ENCODE measurements at places on chromosomes 1 and 21.
A peak's percentile ranks its signal among the peaks of the same experiment; 100 is the strongest.

DNA sequence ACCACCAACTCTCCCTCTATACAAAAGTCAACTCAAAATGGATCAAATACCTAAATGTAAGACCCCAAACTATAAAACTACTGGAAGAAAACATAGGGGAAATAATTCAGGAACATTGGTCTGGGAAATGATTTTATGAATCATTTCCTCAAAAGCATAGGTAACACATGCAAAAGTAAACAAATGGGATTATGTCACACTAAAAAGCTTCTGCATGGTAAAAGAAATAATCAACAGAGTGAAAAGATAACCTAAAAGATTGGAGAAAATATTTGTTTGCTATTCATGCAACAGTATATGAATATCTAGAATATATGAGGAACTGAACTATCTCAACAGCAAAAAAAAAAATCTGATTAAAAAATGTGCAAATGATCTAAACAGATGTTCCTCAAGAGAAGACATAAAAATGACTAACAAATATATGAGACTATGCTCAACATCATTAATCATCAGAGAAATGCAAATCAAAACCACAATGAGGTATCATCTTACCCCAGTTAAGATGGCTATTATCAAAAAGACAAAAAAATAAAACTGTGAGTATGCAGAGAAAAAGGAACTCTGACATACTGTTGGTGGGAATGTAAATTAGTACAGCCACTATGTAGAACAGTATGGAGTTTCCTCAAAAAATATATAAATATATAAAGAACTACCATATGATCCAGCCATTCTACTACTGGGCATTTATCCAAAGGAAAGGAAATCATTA is 47.8 kb downstream of the VCAM1 start:
- no peak overlapping the region for H3K27ac ChIP-seq
- no peaks in the 10 kb centered on the region for H3K4me1 ChIP-seq
- DNase-seq, result no peak

- no peaks in the 10 kb centered on the region for H3K4me1 ChIP-seq
- H3K27ac ChIP-seq, result no peak overlapping the region
- H3K4me3 ChIP-seq, result no peak overlapping the region
- no peaks in the 10 kb centered on the region for H3K27me3 ChIP-seq
These were observed 119.0 kb downstream of the PDE4B start for GRCh38 chr1:65911679-65912078.

DNA sequence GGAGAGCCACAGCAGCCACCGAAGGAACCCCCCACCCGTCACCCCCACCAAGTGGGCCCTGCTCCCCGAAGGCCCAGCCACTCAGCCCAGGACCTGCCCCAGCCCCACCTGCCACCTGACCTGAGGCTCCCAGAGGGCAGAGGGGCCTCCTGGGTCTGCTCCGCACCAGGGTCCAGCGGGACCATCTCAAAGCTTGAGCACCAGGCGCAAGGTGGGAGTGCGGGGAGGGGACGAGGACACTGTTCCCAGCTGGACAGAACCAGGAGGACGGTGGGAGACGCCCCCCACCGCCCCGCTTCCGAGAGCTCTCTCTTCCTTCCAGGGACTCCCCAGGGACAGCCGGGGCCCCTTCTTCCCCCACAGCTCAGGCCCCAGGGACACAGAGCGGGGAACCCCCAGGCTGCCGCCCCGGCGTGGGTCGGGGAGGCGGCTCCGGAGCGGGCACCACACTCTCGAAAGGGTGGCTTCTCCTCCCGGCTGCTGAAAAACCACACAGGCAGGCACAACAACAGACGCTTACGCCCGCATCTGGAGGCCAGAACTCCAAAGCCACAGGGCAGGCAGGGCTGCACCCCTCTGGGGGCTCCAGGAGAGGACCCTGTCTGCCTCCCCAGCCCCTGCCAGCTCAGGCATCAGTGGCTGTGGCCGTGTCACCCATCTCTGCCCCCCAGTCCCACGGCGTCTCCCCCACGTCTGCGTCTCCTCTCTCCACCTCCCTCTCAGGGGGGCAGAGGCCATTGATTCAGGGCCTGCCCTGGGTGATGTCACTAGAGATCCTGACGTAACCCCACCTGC is 1.9 kb upstream of the TTLL10 start:
- H3K36me3 ChIP-seq, result no peaks in the 10 kb centered on the region
- DNase-seq, result no peak
- H3K27me3 ChIP-seq, result peaks cover 93% of the 10 kb centered on the region
- no peak overlapping the region for H3K4me3 ChIP-seq
- no peak overlapping the region for H3K27ac ChIP-seq

GRCh38 chr1:29392486-29393450 is 156.4 kb downstream of the PTPRU start:
- no peaks in the 10 kb centered on the region for H3K4me1 ChIP-seq
- DNase-seq, result no peak
- no peak overlapping the region for H3K4me3 ChIP-seq
- no peaks in the 10 kb centered on the region for H3K36me3 ChIP-seq

DNA sequence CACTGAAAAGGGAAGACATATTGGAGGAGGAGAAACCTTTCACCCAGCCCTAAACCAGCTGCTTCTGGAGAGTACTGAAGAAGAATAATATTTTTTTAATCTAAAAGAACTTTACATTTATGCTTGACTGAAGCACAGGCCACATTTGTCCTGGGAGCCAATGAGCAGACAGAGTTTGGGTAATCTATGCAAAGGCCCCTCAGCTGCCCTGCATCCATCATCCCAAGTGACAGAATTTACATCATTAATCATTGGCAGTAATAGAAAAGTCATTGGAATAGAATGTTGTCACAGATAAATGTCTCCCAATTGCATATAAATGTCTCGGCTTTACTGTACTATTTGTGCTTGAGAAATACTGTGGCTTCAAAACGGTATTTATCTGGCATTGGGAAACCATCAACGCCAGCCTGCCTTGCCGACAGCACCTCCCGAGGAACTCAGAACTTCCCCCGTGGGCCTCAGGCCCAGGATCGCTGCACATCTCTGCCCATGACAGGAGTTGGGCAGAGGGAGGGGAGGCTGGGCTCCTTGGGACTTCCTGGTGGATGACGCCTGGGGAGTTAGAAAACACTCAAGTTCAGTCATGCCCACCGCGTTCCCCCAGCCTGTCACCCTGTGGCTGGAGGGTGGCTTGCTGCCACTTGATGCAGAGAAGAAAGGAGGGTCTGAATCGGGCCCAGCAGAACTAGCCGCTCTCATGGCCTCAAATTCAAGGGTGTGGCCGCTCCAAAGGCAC is 133.1 kb downstream of the CAMTA1 start:
- H3K4me3 ChIP-seq, result peak overlapping the region; percentile 17
- no peaks in the 10 kb centered on the region for H3K36me3 ChIP-seq
- peaks cover 65% of the 10 kb centered on the region for H3K4me1 ChIP-seq

DNA sequence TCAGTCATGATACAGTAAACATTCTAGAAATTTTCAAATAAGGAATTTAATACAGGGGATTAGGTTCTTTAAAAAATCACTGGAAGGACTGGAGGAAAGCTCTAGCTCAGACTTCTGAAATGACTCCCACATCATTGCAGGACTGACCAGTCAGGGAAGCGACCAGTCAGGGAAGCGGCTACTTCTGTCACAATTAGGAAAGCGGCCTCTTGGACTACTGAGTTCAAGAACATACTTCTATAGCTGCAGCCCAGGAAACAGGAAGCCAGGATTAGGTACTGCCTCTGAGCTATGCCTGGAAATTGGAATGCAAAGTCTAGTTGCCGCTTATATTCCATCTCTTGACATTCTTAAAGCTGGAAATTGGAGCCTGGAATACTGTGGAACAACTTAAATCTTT is 45.5 kb downstream of the USP25 start:
- DNase-seq, result no peak
- no peaks in the 10 kb centered on the region for H3K36me3 ChIP-seq
- no peaks in the 10 kb centered on the region for H3K4me1 ChIP-seq
- H3K27me3 ChIP-seq, result no peaks in the 10 kb centered on the region
- no peak overlapping the region for H3K27ac ChIP-seq

DNA sequence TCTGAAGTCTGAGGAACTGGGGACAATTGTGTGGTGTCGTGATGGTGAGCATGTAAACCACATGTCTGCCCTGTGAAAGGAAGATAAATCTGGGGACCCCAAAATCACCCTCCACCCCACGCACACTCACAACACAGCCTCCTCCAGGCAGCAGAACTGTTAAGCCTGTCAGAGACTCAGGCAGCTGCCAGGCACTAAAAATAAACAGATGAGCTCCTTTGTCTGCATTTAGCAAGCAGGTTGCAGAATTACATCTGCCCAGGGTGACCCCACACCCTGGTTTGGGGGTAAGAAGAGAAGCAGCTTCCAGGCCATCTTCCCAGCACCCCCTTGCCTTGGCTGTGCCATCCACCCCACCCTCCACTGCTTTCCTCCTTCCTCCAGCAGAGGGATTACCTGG is 119.1 kb upstream of the RUNX3 start:
- peaks cover 24% of the 10 kb centered on the region for H3K27me3 ChIP-seq
- H3K36me3 ChIP-seq, result no peaks in the 10 kb centered on the region
- DNase-seq, result no peak
- no peak overlapping the region for H3K4me3 ChIP-seq
- H3K27ac ChIP-seq, result no peak overlapping the region

DNA sequence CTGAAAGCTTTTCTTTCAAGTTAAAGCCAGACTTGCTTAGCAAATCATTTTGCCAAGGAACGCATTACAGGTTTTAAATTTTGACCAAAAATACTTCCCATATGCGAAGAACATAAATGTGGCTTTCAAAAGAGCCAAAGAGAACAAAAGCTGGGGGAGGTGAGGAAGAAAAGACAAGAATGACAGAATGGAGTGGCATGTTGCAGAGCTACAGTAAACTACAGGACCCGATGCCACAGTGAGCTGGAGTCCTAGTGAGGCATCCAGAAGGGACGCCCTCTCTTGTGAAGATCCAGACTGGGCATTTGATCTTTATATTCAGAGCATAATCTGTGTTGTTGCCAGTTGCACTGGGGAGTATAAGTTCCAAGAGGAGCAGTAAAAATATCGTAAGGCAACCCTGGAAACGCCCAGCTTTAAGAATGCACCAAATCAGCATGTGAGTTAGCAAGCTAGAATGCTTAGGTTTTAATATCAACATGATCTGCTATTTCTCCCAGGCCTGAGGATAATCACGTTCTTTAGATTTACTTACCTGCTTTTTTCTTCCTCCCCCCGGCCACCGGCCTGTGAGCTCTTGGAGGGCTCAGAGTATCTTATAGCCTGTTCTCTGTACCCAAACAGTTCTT is 48.4 kb upstream of the HOOK1 start:
- H3K27me3 ChIP-seq, result no peaks in the 10 kb centered on the region
- H3K36me3 ChIP-seq, result no peaks in the 10 kb centered on the region
- peaks cover 31% of the 10 kb centered on the region for H3K4me1 ChIP-seq
- no peak overlapping the region for H3K27ac ChIP-seq
- no peak for DNase-seq

- no peak for DNase-seq
- no peak overlapping the region for H3K27ac ChIP-seq
- H3K4me1 ChIP-seq, result no peaks in the 10 kb centered on the region
- no peaks in the 10 kb centered on the region for H3K36me3 ChIP-seq
- H3K27me3 ChIP-seq, result no peaks in the 10 kb centered on the region
These were observed 84.6 kb upstream of the SSX2IP start for GRCh38 chr1:84774669-84775534.

DNA sequence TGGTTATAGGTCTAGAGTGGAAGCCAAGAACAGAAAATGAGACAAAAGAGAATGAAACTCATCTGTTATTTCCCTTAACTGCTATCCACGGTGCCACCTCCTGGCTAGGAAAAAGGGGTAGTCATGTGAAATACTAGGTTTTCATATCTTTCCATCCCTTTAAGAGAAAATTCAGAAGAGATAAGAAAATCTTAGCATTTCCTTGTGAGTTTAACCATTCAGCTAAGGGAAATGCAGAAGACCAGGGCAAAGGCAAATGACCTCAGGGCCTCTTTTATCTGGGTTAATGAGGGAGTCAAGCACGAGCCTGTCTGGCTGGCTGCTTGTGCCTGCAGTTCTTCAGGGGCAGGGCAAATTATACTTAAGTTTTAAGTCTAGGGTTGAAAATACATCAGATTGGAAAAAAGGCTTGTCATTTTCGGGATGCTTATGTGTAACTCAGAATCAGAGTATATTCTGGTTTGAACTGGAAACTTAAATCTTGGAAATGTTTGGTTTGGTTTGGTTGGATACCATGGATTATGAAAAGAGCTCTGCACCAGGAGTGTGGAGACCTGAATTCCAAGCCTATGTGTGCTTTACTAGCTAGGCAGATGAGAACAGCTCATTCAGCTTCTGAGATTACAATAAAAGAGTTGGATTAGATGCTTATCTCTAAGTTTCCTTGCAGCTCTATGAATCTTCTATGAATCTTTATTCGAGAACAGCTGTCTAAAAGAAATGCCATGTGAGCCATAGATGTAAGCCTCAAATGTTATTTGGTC is 19.9 kb downstream of the NIBAN1 start:
- H3K27ac ChIP-seq, result no peak overlapping the region
- no peaks in the 10 kb centered on the region for H3K36me3 ChIP-seq
- DNase-seq, result no peak
- no peaks in the 10 kb centered on the region for H3K4me1 ChIP-seq
- H3K4me3 ChIP-seq, result no peak overlapping the region

DNA sequence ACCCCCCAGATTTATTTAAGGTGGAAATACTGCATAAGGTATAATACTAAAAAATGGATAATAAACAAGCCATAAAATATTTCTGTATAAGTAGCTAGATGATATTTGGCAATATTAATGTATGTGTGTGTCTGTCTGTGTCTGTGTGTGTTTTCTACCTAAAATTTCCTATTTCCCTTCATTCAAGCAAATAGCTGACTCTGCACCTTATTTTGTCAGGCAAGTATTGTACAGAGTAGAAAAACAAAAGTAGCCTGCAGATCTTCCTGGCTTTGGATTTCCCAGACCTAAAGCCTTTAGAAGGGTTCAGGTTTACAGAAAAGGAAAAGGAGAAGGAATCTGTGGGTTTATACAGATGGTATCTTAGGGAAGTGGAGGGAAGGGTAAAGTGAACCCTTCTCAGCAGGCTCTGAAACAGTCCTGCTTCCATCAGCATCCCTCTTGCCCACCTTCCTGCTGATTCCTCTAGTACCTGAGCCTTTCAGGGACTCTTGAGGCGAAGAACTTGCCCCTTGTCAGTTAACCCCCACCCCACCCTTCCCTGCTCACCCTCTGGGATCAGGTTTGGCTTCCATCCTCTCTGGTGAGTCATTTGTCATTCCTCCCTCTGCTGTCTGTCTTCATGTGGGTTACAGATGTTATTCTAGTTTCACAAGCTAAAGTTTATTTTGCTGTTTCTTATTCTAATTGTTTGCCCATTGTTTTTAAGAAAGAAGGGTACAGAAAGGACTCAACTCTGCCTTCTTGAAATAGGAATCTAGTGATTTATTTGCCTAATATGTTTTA is 21.7 kb upstream of the RGS16 start:
- no peaks in the 10 kb centered on the region for H3K27me3 ChIP-seq
- no peak for DNase-seq

- no peak overlapping the region for H3K4me3 ChIP-seq
- no peak overlapping the region for H3K27ac ChIP-seq
- no peaks in the 10 kb centered on the region for H3K36me3 ChIP-seq
- no peaks in the 10 kb centered on the region for H3K4me1 ChIP-seq
- DNase-seq, result no peak
These were observed 59.4 kb downstream of the SLC30A7 start for GRCh38 chr1:100955322-100955721.
